ENCODE measurements at places on chromosomes 7 and 10.

GRCh38 chr7:27100694-27101170 lies 1.8 kb downstream of the HOXA2 start:
- H3K36me3 ChIP-seq: peaks cover 6% of the 10 kb centered on the region
- DNase-seq: no peak
- H3K4me3 ChIP-seq: no peak overlapping the region
- peaks cover 30% of the 10 kb centered on the region for H3K4me1 ChIP-seq
- H3K27me3 ChIP-seq: peaks cover 64% of the 10 kb centered on the region

DNA sequence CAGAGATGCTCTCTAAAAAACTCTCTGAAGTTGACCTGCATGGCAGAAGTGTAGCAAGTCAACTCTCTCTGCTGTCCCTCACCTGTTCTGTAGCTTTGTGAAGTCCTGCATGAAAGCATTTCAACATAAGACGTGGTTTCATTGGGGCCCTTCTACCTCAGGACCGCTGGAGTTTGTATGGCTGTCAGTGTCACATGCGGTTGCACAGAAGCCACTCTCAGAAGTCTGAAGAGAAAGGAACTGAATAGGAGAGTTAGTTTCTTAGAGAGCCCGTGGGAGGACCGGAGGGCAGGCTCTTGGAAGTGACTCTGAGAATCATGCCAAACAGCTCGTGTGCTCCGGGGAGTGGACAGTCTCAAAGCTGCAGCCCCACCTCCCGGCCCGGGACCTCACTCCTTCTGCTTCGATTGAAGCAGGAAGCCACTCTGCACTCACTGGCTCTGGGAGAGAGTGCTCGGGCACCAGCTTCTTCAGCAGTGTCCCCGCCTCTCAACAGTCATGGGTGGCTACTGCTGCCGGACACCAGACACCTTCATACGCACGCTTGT lies 486.7 kb downstream of the SDK1 start:
- no peaks in the 10 kb centered on the region for H3K4me1 ChIP-seq
- H3K4me3 ChIP-seq: no peak overlapping the region
- DNase-seq: no peak
- no peaks in the 10 kb centered on the region for H3K36me3 ChIP-seq

- peaks cover 8% of the 10 kb centered on the region for H3K36me3 ChIP-seq
- H3K4me3 ChIP-seq: no peak overlapping the region
- H3K27me3 ChIP-seq: no peaks in the 10 kb centered on the region
- H3K4me1 ChIP-seq: no peaks in the 10 kb centered on the region
- H3K27ac ChIP-seq: no peak overlapping the region
- no peak for DNase-seq
These were observed 87.8 kb downstream of the LCOR start for GRCh38 chr10:96919785-96920430.

DNA sequence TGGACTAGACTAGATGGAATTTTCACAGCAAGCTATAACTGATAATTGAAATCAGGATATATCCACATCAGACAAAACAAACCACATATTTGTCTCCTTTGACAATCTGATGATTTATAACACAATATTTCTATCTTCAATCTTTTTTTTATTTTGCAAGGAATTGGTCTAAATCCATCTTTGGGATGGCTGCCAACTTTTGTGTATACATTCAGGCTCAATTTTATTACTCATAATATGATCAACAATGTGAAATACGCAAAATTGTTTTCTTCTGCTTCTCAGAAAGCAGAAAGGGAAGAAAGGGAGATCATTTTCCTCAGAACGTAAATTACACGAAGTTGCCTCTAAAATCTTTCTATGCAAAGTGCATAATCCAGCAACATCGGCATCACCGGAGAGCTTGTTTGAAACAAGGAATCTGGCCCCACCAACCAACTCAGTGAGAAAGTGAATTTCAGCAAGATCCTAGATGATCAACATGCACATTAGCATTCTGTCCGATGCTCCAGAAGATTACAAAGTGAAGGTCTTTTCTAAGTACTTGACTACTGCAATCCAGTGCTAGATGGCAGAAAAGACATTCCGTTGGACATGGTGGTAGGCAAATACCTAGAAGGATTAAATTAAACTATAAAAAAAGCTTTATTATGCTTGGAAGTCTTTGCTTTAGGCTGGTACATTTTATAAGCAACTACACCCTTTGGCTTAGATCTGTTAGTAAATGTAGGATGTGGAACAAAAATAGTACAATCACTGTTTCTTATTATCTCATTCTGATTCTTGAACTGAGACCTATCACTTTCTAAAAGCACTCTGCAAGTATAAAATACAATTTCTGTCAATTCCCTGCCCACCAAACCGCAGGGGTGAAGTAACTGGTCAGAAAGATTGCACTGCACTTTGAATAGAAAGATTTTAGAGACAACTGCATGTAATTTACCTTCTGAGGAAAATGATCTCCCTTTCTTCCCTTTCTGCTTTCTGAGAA lies 126.4 kb upstream of the RSU1 start:
- H3K4me3 ChIP-seq: no peak overlapping the region
- no peaks in the 10 kb centered on the region for H3K27me3 ChIP-seq
- H3K27ac ChIP-seq: peak overlapping the region; percentile 86
- H3K4me1 ChIP-seq: peaks cover 21% of the 10 kb centered on the region

DNA sequence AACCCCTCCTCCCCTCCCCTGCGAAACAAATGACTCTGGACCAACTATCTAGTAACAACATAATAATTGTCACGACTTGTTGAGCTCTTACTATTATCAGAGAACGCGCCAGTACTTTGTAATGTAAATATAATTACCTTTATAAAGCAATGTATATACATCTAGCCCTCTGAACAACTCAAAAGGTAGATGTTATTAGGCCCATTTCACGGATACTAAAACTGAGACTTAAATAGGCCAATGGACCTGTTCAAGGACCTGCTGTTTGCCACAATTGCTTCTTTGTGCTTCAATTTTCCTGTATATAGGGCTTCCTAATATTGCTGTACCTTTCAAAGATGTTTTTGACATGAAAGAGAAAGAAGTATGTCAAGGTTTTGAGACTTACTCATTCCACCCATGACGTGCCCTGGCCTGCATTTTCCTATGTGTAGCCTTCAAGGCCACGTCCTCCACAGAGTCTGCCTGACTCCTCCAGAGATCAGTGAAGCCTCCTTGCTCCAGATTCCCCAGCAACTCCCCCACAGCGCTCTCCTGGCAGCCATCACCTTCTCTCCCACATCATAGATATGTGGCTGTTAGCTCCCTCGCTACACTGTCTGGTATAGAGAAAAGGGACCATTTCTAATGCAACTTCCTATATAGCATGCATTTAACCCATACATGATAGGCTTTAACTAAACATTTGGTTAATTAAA lies 156.6 kb downstream of the SKIDA1 start:
- no peaks in the 10 kb centered on the region for H3K27me3 ChIP-seq
- H3K27ac ChIP-seq: no peak overlapping the region
- no peak overlapping the region for H3K4me3 ChIP-seq
- peak; percentile 48 for DNase-seq
- peaks cover 23% of the 10 kb centered on the region for H3K4me1 ChIP-seq

GRCh38 chr7:89023206-89023605 lies 227.7 kb upstream of the TEX47 start:
- peak; percentile 20 for DNase-seq
- no peak overlapping the region for H3K4me3 ChIP-seq
- H3K27ac ChIP-seq: no peak overlapping the region
- H3K27me3 ChIP-seq: no peaks in the 10 kb centered on the region
- no peaks in the 10 kb centered on the region for H3K36me3 ChIP-seq
- peaks cover 3% of the 10 kb centered on the region for H3K4me1 ChIP-seq

GRCh38 chr10:11573497-11573896 lies 38.0 kb downstream of the USP6NL start:
- no peak overlapping the region for H3K4me3 ChIP-seq
- no peak overlapping the region for H3K27ac ChIP-seq
- H3K27me3 ChIP-seq: no peaks in the 10 kb centered on the region
- no peaks in the 10 kb centered on the region for H3K4me1 ChIP-seq

GRCh38 chr10:77084431-77085144 lies 553.0 kb downstream of the KCNMA1 start:
- H3K27me3 ChIP-seq: no peaks in the 10 kb centered on the region
- DNase-seq: peak; percentile 92
- no peak overlapping the region for H3K4me3 ChIP-seq
- peaks cover 7% of the 10 kb centered on the region for H3K4me1 ChIP-seq
- H3K36me3 ChIP-seq: peaks cover 2% of the 10 kb centered on the region
- H3K27ac ChIP-seq: peak overlapping the region; percentile 35
